ENCODE measurements at places on chromosomes 16 and 17. TPM values are rescaled to one million over a fixed set of nuclear protein-coding genes. Genes with fewer than 3 reads are reported as not detected.

- no peak for DNase-seq
Measured at GRCh38 chr16:1443403-1443973, 868 bp downstream of the CCDC154 start.

Gene TPSB2
- 8.9 TPM for total RNA-seq

DNA sequence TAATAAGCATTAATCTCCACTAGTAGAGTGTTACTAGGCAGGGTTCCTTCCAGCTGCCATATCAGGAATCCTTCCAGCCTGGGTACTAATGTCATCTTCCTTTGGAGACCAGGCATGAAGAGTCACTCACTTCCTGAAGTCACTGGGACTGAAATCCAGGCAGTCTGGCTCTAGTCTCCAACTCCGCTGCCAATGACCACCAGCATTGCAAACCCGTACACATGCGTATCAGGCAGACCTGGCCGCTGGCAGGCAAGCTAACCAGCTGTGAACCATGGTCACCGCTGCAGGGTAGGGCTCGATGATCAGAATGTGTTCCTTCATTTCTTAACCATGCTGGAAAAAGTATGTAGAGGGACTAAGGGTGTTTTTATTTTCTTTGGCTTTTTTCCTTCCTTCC lies 255.5 kb downstream of the CDH13 start:
- no peak for DNase-seq

Gene ODAD4
- total RNA-seq, result 0.54 TPM

Gene CORO7
- 107 TPM for total RNA-seq

- no peak for DNase-seq
Measured at GRCh38 chr17:71765437-71765836, 355.4 kb upstream of the SOX9 start.

Gene C17orf50
- 0.27 TPM for total RNA-seq

DNA sequence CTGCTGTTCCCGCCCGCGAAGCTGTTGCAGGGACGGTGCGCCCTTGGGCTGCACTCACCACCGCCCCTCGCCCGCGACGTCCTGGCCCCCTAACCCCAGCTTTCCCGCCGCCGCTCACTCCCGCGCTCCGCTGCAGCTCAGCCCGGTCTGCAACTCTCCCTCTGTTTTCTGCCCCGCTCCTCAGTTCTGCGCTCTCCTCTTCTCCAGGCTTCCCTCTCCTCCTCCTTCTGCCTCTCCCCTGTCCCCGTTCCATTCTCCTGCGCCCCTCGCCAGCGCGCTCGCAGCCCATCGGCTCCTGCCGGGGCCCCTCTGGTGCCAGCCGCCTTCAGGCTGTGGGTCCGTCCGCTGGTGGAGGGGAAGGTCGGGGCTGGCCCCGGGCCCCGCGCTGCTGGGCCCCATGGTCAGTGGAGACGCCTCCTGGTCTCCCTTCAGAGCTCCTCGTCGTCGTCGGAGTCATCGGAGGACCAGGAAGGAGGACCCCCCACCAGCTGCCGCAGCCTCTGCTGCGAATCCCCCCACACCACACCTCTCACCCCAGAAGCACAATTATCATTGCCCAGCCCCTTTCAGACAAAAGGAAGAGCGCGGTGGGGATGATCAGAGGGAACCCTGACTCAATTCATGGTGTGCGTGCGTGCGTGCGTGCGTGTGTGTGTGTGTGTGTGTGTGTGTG lies 223.2 kb upstream of the FOXF1 start:
- DNase-seq, result no peak

DNA sequence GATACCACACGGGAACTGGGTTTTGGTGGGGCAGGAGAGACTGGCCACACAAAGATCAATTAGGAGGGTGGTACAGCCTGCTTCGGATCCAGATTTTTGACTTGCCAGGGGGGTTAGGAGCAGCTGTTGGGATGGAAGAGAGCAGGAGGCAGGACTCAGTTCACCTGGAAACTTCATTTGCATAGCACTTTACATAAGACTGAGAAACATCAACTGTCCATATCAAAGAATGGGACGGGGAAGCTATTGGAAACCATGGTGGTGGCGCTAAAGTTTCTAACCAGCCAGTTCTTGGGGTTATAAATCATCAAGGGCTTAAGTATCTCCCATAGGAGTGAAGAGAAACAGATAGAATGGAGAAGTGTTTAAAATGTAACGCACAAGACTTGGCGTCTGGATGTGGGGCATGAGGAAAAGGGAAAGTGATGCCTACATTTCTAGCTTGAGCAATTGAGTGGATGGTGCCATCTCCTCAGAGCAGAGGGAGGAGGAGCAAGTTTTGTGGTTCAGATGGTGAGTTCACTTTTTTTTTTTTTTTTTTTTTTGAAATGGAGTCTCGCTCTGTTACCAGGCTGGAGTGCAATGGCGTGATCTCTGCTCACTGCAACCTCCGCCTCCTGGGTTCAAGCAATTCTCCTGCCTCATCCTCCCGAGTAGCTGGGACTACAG lies 6.4 kb upstream of the SRCAP start:
- peak; percentile 34 for DNase-seq

DNA sequence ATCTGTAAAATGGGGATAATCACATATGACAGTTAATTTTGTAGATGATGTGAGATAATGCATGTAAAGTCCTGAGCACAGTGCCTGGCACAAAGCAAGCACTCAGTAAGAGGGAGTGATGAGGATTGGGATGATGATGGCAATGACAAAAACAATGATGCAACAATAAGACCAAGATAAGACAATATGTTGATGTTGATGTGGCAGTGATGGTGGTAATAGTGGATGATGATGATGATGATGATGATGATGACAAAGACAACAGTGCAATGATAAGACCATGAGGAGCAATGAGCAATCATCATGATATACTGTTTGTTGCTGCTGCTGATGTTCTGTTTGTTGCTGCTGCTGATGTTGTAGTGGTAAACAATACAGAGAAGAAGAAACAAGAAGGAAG lies 344.1 kb downstream of the NPIPA8 start:
- DNase-seq, result no peak

DNA sequence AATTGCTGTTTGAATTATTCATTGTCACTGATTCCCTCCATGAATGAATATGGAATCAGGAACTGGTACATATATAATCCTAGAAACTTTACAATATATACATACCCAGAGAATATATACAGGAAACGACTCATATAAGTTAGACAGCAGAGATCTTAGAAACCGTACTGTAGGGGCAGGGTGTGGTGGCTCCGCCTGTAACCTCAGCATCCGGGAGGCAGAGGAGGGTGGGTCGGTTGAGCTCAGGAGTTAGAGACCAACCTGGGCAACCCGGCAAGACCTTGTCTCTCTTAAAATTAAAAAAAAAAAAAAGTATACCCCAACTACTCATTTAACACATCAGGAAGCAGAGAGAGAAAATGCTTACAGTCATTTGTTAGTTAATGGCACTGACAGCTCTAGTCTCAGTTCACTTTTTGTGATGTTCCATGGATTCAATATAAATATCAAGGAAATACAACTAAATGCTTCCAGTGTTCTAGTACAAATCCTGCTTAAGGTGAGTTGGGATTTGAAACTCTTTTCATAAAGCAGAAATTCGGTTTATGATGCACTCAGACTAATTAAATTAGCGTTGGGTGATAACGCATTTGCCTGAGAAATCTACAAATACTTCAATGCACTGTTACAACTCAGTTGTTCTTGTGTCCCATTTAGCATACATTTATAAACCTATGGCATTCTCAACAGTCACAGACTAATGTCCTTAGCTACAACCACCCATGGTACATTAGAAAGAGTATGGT lies 5.6 kb downstream of the GLG1 start:
- DNase-seq, result no peak

DNA sequence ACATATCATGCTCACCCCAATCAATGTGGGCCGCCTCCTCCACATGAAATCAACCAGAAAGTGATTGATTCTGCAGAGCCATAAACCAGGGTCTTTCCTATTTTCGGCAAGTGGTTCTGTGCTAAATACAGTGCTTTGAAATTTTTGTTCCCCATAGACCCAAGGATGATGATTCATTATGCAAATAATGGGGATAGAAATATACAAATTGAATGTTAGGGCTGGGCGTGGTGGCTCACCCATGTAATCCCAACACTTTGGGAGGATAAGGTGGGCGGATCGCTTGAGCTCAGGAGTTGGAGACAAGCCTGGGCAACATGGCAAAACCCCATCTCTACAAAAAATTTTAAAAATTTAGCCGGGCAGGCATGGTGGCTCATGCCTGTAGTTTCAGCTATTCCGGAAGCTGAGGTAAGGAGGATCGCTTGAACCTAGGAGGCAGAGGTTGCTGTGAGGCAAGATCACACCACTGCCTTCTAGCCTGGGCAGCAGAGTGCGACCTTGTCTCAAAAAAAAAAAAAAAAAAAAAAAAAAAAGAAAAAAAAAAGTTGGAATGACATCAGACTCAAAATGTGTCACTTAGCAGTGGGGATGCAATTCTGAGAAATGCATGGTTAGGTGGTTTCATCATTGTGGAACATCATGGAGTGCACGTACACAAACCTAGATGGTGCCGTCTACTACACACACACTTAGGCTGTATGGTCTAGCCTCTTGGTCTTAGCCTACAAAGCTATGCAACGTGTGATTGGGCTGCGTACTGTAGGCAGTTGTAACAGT lies 581.7 kb downstream of the MAF start:
- no peak for DNase-seq

DNA sequence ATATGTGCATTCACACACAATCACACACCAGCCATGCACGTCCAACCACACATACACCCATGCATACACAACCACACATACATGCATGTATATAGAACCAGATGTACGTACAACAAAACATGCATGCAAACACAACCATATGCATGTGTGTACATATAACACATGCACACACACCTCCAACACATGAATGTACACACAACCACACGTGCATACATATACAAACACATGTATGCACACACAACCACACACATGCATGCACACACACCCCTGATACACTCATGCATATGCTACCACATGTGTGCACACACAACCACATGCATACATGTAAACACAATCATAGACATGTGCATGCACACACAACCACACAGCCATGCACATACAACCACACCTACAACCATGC lies 52.0 kb upstream of the SDK2 start:
- no peak for DNase-seq

Gene GAST
- not detected for total RNA-seq

GRCh38 chr17:45287526-45288500 lies 25.9 kb upstream of the SPATA32 start:
- no peak for DNase-seq

- DNase-seq, result no peak
Measured at GRCh38 chr17:64538508-64539130, 31.8 kb downstream of the CEP95 start.

- no peak for DNase-seq
Measured at GRCh38 chr17:71052971-71053370, 883.6 kb downstream of the KCNJ2 start.

GRCh38 chr16:53809088-53809932 lies 105.4 kb downstream of the FTO start:
- no peak for DNase-seq

DNA sequence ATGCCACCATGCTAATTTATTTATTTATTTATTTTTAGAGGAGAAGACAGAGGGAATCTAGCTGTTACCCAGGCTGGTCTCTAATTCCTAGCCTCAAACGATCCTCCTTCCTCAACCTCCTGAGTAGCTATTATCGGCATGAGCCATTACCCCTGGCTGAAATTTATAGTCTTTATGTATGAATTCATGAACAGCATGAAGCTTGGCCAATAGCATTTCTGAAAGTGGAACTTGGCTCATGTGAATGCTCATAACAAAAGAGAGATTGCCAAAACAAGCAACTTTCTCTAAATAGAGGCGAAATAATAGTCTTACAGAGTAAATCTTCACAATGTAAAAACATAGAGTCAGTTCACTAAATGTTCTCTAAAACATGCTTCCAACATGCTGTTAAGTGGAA lies 30.1 kb upstream of the SMURF2 start:
- no peak for DNase-seq

DNA sequence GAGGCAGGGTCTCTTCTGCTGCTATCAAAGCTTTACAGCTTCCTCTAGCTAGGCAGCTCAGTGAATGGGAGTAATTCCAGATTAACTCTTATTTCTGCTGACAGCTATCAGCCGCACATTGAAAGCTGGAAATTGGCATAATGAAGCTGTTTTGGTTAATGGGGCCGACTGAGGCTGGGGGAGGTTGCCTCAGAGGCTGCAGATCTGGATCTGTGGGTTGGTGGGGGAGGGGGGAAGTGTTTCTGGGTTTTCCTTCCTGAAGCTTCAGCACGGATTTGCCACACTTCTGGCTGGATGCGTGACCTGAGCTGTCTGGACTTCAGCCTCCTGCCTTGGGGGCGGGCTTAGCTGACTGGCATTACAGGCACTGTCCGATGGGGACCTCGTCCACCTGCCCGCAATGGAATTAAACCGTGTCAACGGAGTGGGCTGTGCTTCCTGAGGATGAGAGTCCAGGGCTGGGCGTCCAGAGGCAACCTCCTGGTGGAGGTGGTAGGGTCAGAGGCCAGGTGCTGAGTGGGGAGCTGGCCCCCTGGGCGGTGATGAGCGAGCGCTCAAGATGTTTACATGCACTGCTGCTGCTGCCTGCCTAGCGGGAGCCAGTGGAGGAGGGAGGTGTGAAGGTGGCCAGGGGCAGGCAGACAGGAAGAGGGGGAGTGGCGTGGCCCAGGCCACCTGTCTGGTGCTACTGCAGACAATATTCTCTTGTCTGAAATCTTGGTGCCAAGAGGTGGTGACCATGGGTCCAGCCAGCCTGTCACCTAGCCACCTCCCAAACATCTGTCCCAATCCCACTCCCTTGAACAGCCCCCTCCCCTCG lies 6.7 kb upstream of the ABCC3 start:
- DNase-seq, result no peak

DNA sequence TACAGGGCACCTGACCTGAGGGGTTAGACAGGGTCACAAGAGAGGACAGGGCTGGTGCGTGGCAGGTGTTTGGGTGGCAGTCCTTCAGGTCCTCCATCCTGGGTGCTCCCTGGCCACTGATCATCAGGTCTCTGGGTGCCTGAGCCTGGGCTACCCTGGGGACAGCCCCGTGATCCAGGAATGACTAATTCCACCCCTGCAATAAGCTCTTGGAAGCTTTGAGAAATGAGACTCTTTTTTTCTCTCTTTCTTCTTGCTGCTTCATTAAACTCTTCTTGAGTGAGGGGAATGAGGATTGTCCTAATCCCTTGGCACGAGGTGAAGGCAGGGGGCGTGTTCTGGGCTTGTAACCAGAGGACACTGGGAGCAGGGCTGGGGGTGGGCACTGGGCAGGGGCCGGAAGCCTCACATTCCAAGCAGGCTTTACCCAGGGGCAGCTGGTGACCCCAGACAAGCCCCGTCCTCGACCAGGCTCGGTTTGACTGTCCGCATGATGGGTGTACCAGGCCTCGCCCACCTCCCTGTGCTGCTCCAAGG lies 21.4 kb upstream of the SPNS2 start:
- no peak for DNase-seq

Gene ACSM2B
- total RNA-seq, result not detected

Gene IRX3
- under 0.01 TPM for total RNA-seq

- no peak for DNase-seq
Measured at GRCh38 chr17:40921026-40921425, 16.4 kb downstream of the KRT23 start.

DNA sequence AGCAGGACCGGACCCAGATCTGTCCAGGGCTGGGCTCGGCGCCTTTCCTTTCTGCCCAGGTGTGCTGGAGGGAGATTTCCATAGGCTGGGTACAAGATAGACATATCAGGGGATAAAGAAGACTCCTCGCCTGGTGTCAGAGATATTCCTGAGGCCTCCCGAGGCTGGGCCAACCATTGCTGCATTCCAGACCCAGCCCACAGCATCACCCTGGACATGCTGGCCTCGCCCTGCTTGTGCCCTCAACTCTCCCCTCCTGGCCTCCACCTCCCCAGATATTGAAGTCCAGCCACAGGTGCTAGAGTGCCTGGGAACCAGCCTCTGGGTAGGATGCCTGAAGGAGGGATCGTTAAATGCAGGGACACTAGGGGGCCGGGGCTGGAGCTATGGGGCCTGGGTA lies 2.1 kb downstream of the CD300LG start:
- no peak for DNase-seq
